ENCODE measurements at places on chromosomes 3 and 15.

- no peak for DNase-seq
Observed at GRCh38 chr3:126320517-126321293, 36.5 kb downstream of the KLF15 start.

DNA sequence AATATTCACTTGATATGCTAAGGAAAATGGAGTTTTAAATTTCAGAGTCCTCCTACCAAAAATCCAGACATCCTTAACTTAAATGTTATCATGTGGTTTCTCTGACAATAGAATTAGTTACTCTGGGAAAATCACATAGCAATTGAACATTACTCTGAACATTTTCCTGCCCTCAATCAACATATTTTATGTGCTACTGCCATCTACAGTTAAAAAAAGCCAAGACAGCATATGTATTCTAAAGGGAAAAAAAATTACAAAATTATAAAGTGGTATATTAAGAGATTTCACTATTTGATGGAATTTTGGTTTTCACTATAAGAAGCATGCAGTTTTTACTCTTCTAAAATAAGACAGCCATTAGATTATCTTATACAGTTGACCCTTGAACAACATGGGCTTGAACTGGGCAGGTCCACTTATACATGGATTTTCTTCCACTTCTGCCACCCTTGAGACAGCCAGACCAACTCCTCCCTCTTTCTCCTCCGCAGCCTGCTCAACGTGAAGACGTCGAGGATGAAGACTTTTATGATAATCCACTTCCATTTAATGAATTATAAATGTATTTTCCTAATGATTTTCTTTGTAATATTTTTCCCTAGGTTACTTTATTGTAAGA, 122.3 kb downstream of the ATP1B3 start:
- DNase-seq, result no peak

DNA sequence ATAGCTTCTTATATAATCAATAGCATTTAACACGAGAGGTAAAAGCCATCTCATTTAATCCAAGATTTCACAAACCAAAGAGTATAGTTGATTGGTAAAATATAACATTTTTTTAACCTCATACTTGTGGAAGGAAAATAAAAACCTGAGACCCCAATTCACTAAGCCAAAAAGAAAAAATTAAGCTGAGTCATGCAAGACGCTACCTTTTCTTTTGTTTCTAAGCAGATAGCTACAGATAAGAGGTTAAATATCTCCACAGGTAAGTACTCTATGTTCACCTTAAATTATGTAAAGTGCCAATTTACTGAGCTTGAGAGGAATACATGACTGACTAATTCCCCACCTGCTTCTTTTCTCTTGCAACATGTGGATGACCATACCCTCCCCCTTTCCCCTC, 656.4 kb downstream of the MECOM start:
- DNase-seq, result no peak

GRCh38 chr15:27527490-27528067, 556.6 kb downstream of the GABRG3 start:
- DNase-seq, result no peak

GRCh38 chr3:55812394-55813013, 325.4 kb upstream of the WNT5A start:
- no peak for DNase-seq

- DNase-seq, result no peak
Observed at GRCh38 chr3:48555231-48555948, 1.2 kb downstream of the PFKFB4 start.

DNA sequence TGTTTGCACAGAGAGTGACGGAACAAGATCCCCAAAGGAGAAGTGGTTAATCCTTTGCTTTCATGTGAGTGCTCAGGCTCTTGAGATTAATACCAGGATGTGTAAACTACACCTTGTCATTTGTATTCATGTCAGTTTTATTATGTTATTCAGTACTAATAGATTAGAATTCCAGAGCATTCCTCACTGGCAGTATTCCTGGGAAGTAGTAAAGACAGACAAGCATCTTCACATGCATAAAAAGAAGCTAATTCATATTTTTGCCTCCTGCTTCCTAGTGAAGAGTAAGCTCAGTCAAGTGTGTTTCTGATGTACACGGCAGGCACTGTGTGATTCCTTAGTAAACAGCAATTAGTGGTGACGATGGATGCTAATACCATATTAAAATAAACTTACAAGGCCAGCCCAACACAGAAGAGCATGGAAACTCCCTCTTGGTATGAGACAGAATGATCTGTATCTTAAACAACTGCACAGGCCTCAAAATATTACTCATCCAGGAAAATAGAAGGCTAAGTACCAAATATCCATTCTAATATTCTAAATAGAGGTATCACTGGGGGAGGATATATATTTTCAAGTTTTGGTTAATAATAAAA, 336.8 kb upstream of the MCTP2 start:
- DNase-seq, result no peak

DNA sequence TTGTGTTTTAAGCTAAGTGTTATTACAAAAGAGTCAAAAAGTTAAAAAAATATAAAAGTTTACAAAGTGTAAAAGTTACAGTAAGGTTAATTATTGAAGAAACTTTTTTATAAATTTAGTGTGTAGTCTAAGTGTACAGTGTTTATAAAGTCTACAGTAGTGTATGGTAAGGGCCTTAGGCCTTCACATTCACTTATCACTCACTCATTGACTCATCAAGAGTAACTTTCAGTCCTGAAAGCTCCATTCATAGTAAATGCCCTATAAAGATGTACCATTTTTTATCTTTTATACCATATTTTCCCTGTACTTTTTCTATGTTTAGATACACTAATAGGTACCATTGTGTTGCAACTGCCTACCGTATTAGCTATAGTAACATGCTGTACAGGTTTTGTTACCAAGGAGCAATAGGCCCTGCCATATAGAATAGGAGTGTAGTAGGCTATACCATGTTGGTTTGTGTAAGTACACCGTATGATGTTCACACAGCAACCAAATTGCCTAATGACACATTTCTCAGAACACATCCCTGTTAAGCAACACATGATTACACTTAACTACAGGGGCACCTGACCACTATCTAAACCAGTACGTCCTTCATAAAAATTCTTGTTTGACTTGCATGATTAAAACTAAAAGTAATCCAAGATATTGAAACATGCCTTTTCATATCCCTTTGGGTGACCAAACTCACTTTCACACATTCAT, 17.2 kb downstream of the RAD18 start:
- DNase-seq, result no peak

DNA sequence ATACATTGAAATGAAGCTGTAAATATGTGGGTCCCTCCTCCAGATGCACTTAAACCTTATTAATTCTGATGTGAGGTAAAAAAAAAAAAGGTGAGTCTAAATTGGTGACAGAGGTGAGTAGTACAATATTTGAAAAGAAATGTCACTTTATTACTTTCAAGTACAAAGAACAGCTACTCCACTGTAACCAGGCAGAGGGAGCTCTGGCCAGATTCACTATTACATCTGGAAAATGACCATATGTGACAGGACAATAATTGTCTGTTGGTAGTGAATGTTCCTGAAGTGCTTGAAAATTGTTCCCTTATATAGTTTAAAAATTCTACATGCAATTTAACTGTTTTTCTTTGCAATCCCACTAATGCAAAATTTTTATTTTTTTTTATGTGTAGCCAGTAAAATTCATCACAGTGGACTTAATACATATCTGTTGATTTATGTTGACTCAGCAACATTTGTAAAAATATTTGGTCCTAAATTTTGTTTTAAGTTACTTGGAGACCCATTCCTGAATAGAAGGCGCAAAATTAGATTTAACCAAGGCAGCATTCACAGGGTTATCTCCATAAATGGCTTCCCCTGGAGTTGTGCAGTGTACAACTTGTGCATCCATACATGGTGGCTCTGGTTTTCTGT, 231.9 kb upstream of the TBC1D5 start:
- no peak for DNase-seq

GRCh38 chr3:12809001-12809400, 12.5 kb downstream of the CAND2 start:
- no peak for DNase-seq

DNA sequence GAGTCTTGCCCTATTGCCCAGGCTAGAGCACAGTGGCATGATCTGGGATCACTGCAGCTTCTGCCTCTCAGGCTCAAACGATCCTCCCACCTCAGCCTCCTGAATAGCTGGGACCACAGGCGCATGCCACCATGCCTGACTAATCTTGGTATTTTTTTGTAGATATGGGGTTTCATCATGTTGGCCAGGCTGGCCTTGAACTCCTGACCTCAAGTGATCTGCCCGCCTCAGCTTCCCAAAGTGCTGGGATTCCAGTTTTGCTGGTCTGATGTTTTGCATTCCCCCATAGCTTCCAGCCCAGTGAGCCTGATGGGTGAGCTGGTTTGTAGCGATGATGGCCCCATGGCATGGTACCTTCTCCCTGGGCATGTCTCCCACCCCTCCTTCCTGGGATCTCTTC, 4.7 kb upstream of the MESP1 start:
- no peak for DNase-seq
